ENCODE measurements at places on chromosomes 1 and 21.
A peak's percentile ranks its signal among the peaks of the same experiment; 100 is the strongest.

DNA sequence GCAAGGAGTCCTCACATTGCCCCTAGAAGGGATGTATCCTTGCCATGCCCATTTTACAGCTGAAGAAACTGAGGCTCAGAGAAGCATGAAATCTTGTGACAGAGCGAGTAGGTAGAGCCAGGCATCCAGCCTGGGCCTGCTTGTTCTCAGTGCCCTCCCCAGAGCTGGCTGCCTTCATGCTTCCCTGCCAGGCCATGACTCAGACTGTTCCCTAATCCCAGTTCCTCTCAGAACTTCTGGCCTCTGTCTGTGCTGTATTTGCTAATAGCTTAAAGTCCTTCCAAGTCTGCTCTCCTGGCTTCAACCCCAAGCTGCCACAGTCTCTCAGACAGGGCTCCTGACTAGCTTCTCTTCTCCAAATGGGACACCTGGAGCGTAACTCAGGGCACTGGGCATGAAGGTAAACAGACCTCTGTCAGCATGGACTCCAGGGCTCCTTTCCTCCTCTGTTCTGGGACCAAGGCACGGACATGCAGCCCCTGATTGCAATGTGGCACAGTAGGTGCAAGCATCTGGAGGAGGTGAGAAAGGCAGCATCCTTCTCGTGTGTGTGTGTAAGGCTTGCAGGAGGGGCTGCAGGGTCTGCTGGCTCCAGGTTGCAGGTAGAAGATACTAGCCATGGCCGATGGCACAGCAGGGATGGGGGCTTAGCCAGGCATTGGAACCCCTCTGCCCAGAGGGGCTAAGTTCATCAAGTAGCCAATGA lies 122.7 kb downstream of the HMGB4 start:
- no peak for DNase-seq

DNA sequence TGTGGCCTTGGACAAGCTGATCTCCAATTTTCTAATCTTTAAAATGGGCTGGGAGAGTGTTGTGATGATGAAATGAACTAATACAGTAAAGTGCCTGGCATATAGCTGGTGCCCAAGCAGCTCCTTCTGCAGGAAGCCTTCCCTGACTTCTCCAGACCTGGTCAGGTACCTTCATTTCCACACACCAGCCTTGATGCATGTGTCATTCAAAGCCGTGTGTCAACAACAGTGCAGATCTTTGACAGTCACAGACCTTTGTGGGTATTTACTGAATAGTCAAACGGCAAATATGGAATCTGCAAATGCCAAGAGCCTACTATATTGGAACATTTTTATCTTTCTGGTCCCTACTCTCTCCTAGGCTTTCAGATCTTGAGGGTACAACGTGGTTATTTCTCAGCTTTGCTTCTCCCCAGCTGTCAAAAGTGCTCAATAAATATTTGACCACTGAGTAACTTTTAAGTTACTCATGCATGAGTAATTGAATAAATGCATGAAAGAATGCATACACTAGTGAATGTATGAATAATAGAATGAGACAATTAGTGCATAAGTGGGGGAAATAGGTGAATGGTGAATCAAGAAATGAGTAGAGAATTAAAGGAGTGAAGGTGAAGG lies 75.4 kb downstream of the MDM4 start:
- no peak for DNase-seq

DNA sequence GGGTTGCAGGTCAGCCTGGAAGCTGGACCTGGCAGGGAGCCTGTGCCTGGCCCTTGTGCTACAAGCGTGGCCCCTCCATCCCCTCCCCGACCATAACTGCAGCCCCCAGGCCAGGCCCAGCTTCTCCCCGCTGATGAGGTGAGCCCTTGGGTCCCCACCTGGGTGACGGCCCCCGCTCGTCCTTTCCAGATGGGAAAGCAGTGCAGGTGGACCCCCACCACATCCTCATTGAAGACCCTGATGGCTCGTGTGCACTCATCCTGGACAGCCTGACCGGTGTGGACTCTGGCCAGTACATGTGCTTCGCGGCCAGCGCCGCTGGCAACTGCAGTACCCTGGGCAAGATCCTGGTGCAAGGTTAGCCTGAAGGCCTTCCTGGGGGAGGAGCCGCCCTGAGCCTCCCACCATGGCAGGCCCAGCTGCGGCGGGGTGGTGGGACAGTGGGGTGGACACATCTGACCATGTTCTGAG lies 56.9 kb downstream of the TRIM11 start:
- no peak for DNase-seq

- no peak for DNase-seq
These were observed 56.4 kb upstream of the SCCPDH start for GRCh38 chr1:246667773-246668172.

GRCh38 chr21:35924714-35925301 lies 135.5 kb downstream of the SETD4 start:
- no peak for DNase-seq

DNA sequence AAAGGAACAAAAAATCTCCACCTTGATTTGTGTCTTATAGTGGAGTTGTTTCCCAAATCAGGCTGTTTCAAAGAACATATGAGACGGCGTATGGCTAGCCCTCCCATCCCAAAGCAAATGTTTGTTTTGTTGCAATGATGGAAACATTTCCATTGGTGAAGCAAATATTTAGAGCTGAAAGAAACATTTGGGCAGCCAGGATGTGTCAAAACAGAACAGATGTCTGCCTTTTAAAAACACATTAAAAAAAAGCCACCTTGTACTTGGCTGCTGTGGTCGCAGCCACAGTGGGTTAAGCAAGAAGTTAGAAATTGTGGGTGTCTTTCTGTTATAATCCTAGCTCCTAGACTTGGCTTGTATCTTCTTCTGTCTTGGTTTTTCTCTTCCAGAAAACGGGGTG lies 116.3 kb downstream of the PEX14 start:
- DNase-seq, result no peak

- no peak for DNase-seq
These were observed 320.3 kb downstream of the PAPPA2 start for GRCh38 chr1:176783309-176783708.

GRCh38 chr1:210830034-210831028 lies 303.6 kb downstream of the KCNH1 start:
- DNase-seq, result no peak

GRCh38 chr1:229318056-229318455 lies 24.8 kb downstream of the CCSAP start:
- no peak for DNase-seq

- DNase-seq, result peak; percentile 10
These were observed 86.7 kb upstream of the LYPLAL1 start for GRCh38 chr1:219086956-219087469.

DNA sequence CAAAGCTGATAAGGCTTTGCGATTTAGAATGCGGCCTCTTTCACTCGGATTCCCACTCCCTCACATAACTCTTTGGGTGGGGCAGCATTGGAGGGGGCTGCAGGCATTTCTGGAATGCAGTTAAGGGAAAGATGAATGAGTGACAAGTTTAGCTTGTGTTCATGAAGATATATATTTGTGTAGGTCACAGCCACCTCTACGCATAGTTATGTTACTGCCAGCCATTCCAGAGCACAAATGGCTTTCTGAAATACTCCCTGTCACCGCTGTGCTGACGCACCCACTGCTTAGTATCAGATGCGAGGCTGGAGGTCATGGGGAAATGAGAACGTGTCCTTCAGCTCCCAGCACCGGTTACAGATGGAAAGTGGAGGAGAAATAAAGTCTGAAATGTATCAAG lies 54.1 kb upstream of the ATP1A1 start:
- no peak for DNase-seq

GRCh38 chr1:35893051-35893879 lies 10.3 kb downstream of the AGO1 start:
- no peak for DNase-seq

DNA sequence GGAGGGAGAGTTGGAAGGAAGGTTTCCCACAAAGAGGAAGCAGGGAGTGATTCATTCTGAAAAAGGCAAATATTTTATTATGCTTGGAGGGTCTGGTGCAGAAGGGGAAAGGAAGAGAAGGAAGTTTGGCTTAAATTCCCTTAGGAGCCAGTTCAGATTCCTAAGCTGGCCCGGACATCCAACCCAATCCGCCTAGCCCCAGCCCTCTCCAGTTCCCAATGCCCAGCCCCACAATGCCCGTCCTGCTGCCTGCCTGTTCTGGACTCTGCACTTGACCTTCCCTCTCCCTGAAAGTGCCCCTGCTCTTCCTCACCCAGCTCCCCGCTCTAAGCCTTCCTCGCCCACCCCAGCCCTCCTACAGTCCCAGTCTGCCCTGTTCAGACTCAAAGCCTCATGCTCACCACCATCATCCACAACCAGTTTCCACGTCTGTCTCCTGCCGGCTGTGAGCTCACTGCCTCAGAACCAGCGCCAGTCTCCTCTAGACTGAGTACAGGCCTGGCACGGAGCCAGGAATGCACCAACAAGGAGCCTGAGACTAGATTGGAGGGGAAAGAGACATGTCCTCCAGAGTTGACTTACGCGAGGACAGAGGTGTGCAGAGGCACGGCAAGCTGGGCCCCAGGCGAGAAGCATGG lies 18.9 kb downstream of the CAPN2 start:
- DNase-seq, result no peak

- DNase-seq, result no peak
These were observed 112.0 kb downstream of the LRRC40 start for GRCh38 chr1:70093250-70093975.

GRCh38 chr1:241532864-241533263 lies 686 bp downstream of the KMO start:
- no peak for DNase-seq

- DNase-seq, result no peak
These were observed 3.3 kb downstream of the LHX4 start for GRCh38 chr1:180233191-180234011.

- peak; percentile 75 for DNase-seq
These were observed 9.5 kb upstream of the B3GALNT2 start for GRCh38 chr1:235513495-235514366.

- DNase-seq, result no peak
These were observed 30.1 kb downstream of the CDKN2C start for GRCh38 chr1:51000160-51000559.

DNA sequence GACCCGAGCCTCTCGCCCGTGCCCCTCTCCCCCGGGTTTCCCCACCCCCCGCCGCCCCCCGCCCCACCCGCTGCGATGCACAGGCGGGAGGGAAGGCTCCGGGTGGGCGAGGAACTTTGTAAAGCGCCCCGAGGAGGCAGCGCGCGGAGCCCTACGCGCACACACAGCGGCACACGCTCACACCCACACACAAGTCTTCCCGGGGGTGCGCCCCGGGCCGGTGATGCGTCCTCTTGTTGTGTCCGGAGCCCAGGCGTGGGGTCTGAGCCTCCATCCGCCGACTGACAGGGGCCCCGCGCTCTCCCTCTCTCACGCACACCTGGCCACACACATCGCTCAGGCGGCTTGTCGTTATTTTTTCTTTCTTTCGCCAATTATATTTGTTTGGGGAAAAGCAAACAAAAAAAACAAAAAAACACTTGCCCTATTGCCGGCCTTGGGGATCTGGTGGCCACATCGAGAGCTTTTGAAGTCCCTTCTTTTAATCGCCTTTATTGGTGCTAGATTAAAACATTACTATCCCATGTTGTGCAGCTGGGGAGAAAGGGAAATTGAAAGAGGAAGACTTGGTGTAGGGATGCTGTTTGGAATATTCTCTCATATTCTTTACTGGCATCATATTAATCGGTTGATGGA lies 770 bp downstream of the NTNG1 start:
- peak; percentile 6 for DNase-seq

GRCh38 chr1:41122851-41123518 lies 101.5 kb upstream of the SLFNL1 start:
- peak; percentile 24 for DNase-seq

DNA sequence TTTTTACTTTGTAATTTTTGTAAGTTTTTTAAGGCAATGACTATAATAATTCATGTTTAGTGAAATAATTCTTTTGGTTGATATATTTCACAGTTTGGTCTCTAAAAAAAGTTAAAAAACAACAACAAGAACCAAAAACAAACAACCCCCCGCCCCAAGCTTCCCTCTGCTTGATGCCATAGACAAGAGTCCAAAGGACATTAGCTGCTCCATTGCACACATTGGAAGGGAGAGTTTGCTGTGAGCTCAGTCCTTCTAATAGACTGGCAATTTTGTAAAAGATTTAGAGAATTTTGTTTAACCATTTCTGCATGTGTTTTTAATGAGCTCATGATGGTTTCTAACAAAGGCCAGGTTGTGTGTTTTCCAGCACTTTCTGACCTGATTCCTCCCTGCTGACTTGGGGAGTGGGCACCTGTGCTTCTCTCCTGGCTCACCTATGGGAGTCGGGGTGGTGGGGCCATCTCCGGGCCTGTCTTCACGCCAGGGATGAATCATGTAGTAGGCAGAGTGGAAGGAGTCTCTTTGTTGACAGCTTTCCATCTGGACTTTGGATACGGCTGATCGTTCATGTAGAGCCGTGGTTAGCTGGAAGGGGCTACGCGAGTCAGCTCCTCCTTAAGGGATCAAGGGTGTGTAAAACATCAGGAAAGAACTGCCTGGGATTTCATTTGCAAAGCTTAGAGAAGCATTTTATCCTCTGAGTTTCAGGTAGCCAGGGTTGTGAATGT lies 14.1 kb downstream of the ZBTB18 start:
- no peak for DNase-seq

DNA sequence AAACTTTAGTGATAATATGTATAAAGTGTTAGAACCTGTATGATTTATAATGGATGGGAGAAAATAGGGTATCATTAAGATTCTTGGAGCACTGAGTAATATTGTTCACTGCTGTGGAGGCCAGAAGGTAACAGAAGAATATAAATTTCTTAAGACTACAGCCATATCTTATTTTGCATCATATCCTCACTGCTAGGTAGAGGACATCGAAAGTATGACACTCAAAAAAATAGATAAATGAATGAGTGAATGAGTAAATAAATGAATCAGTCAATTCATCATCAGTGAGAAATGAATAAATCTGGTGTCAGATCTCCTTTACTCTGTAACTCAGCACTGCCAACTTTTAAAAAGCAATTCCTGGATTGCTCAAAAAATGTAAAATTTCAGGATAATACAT lies 33.2 kb downstream of the RGS13 start:
- DNase-seq, result no peak

DNA sequence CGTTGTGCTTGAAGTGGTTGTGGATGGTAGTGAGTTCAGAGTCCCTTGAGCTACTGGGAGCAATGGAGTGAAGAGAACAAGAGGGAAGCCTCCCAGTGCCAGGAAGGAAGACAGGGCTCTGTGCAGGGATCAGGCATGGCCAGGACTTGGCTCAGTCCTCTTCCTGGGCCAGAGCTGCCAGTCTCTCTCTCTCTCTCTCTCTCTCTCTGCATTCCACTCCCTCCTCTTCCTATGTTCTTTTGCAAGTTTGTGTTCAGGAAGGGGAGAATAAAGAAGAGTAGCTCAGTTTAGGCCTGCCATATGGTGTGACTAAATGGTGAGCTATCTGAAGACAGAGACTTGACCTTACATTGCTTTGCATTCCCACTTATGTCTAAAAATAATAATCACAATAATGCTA lies 20.5 kb upstream of the RPTN start:
- no peak for DNase-seq
